Transverse colon (tissue), 4 donors: ENCODE measurements at places on chromosomes 4 and X.

DNA sequence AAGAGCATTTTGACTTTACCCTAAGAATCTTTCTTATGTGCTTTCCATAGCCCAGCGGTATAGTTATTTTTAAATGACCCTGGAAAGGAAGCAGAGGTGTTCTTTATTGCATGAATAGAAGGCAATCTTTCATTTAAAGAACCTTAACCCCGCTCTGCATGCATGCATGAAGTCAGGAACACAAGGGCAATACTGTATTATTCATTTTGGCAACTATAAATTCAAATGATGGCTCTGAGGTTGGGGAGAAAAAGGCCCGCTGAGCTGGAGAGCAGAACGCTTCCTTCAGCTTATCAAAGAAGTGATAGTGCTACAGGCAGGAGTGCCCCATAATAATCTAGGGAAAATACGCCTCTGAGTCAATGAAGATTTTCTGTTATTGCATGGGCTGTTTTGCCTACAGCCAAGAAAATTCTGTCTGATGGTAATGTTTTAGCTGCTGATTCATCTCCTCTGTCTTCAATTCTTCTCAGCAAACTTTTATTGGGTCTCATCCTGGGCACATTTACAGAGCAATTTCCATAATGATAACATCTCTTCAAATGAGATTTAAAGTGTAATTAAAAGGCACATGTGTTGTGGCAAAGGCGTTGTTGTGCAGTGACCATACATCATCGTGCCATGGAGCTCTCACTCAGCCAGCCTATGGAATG, 452.2 kb upstream of the FTHL17 start:
- no peak for DNase-seq

DNA sequence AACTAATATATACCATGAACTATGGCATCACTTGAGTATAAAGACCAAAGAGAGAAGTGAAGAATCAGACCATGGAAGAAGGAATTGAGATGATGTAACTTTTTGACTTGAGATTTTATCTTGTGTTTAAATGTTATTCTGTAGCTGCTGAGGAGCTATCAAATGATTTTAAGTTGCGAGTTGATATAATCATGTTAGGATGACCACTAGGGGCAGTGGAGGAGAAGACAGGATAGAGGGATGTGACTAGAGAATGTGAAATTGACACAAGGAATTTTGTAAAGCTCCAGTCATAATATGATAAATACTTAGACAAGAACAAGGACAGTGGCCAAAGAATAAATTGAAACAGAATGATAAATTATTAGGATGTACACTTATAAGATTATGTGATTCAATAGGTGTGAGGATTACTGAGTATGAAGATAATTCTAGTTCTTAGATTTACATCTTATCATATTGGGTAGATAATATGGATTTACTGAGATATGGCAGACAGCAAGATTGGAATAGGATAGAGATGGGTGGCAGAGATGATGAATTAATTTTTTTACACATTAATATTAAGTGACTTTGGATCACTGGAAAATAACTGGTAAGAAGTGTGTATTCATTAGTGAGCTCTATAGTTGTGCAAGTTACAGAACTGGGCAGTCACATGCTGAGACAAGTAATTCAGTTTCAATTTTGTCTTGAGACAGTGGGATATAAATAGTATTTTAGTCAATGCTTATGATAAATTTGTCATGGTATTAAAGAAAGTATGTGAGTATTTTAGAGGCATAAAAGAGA, 816.0 kb upstream of the PCDH10 start:
- DNase-seq: no peak

- no peak for DNase-seq
These were observed 79.3 kb downstream of the FRAS1 start for GRCh38 chr4:78136109-78137081.

DNA sequence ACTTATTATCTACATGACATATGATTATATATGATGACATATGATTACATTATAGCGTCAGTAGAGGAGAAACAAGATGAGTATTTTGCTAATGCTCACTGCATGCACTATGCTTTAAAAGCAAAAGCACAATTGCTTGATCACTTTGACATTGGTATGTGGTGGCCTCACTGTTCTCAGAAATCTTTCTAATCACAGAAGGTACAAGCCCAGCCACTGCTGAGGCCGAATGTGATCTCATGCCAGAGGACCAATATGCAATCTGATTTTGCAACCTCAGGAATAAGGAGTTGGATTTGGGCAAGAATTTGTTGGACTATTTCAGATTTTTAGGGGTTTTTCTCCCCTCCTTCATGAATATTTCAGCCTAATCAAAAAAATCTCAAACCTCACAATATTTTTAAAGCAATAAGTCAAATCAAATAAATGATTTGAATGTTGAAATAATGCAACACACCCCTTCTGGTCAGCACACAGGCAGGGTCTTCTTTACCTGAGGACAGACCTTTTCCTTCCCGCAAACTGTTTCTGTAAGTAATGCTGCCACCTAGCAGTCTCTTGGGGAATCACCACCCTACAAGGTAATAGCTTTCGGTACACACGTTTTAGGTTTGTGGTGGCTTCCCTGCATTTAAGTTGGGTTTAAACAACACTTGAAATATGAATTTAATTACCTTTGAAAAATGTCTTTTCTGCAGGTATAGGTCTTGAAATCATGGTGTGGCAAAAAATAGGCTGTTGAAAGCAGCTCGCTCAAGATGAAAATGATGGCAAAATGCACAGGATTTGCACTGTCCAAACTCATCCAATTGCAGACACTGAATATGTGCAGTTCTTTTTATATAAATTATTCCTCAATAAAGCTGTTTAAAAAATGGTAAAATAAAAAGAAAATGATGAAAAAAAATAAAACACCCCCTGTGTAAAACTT, 4.8 kb upstream of the CXCL13 start:
- DNase-seq: peak; percentile 18

GRCh38 chrX:71081330-71082123, 13.4 kb upstream of the SNX12 start:
- DNase-seq: no peak

- no peak for DNase-seq
These were observed 66.9 kb upstream of the ARSJ start for GRCh38 chr4:114046331-114046730.
